ENCODE measurements at places on chromosomes 12 and 14.

DNA sequence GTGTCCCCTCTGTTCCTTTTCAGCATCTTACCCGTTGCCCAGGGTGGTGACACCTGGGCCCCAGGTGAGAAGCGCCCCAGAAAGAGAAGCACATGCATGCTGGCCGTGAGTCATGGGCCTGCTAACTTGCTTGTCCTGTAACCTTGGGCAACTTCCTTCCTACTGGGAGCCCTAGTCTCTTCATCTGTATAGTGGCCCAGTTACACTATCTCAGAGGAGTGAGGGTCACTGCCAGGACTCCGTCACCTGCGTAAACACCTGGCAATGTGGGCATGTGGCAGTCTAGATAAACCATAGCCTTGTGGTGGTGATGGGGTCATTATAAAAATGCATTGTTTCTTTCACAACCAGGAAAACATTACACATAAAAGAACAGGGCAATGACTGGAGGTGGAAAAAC is 125.2 kb downstream of the SLC25A47 start:
- no peak for DNase-seq

- DNase-seq, result no peak
Observed at GRCh38 chr12:553216-554000, 93.7 kb downstream of the B4GALNT3 start.

DNA sequence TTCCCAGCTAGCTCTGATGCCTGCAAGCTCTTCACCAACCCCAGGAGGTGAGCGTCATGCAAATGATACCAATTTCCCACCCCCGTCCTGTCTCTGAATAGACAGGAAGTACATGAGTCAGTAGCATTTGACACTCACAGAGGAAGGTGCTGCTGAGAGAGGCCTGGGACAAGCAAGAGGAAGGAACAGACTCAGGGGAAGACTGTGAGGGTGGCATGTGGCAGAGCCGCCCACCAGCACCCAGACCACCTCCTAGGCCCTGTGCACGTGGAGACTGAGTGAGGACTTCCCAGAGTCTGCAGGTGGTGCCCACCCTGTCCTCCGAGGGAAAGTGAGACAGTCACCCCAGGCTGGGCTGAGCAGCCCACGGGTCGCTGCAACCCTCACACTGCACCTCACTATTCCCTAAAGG is 199.5 kb upstream of the SFSWAP start:
- DNase-seq, result peak; percentile 33

GRCh38 chr12:101855976-101856375 is 21.4 kb upstream of the DRAM1 start:
- no peak for DNase-seq

- no peak for DNase-seq
Observed at GRCh38 chr14:67852926-67853604, 33.5 kb downstream of the RAD51B start.

- DNase-seq, result no peak
Observed at GRCh38 chr14:85224241-85224640, 305.7 kb upstream of the FLRT2 start.

Data from stimulated activated CD4-positive, alpha-beta T cell treated with anti-CD3 and anti-CD28 coated beads, Interleukin-12 subunit alpha, Interleukin-12 subunit beta, amount 100 ng/mL, for 48 hours (primary cell).